ENCODE measurements at places on chromosomes 2 and 18. TPM values are rescaled to one million over a fixed set of nuclear protein-coding genes. Genes with fewer than 3 reads are reported as not detected.

RPRM gene
- 2.5 TPM for total RNA-seq

DNA sequence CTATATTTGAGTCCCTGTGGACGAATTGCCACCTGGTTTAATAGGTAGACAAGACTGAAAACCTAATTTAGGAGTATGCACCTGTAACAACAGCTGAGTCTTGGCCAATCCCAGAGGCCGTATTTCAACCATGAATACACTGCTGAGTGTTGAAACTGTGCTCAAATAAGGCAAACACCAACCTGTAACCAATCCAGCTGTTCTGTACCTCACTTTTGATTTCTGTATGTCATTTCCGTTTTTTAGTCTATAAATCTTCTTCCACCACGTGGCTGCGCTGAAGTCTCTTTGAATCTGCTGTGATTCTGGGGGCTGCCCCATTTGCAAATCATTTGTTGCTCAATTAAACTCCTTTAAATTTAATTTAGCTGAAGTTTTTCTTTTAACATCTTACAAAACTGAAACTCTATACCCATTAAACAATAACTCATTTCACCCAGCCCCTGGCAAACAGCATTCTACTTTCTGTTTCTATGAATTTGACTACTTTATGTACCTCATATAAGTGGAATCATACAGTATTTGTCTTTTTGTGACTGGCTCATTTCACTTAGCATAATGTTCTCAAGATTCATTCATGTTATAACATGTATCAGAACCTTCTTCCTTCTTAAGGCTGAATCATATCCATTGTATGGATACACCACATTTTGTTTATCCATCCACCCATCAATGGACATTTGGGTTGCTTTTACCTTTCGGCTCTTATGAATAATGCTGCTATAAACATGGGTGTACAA, 7.5 kb upstream of the YPEL5 start:
- DNase-seq: no peak

DNA sequence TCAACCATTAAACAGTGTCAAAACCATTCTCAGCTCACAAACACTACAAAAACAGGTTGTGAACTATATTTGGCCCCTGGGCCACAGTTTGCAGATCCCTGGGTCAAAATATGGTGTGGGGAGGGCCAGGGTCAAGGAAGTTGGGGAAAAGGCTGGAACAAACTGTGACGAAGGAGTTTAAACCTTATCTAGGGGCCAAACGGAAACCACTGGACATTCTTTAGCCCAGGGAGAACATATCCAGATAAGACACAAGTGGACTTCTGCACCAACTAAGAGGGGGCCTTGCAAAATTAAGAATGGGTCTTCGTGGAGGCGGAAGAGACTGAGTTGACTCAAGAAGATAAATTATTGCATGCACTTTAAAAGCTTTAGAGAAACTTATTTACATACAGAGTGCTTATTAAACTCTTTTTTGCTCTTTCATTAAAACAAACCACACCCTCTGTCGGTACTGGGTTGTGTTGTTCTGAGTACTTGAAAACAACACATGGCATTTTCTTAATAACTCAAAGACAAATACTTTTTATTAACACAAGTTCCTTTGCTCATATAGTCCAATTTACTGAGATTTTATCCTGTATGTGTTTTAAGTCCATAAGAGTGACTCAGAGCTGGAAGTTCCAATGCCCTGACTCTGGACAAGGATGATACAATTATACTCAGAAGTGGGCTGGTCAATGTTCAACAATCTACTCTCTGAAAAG, 5.3 kb upstream of the ASAP2 start:
- DNase-seq: no peak

GRCh38 chr2:235669983-235670962, 176.4 kb downstream of the AGAP1 start:
- peak; percentile 69 for DNase-seq

GRCh38 chr2:231395188-231396057, at the start of gene B3GNT7:
Gene B3GNT7, plus strand, starts transcription at chr2:231395710. Its CDS starts 94 bp downstream, at chr2:231395804.
- DNase-seq: peak; percentile 71

SLC11A1 gene
- total RNA-seq: 7.8 TPM

- DNase-seq: peak; percentile 79
Measured at GRCh38 chr2:25161055-25161781, 7.2 kb downstream of the POMC start.

DNA sequence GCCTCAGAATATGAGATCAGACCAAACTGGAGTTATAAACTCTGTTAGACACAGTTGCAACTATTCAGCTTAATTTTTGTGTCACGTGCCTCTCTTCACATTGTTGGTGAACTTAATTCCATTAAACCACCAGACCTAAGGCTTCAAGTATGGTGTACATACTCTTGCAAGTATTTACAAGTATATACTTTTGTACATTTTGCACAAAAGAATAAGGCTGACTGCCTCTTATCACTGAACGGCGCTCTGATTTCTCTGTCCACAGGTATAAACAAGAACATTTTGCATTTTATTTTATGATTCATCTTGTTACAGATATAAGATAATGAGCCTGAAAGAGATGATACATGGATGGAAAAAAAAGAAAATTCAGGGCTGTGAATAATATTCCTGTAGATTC, 269.7 kb upstream of the ACVR2A start:
- no peak for DNase-seq

DNA sequence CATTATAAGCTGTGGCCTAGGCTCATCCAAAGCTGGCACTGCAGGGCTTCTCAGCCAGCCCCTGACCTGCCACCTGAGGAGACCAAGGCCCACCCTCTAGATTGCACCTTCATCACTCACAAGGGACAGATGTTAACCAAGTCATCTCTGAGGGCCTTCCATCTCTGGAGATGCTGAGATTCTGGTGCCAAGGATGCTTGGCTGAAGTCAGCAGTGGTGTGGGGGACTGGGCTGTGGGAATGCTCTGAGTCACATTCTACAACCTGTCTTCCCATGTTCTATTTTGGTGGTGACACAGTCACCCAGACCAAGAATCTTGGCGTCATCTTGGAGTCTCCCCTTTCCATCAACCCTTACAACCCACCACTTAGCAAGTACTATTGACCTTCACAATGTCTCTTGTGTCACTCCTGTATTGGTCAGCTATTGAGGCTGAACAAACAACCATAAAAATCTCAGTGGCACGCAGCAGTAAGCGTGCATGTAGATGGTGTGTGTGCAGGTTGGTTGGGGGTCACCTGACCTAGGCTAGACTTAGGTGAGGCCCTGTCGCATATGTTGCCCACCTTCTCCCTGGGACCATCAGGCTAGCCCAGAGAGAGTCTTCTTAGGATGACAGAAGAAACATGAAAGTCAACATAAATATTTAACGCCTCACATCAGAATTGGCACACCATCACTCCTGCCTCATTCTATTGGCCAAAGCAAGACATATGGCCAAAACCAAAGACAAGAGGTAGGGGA, 135.0 kb downstream of the SMAD7 start:
- no peak for DNase-seq

RAB6C gene
- total RNA-seq: not detected

DNA sequence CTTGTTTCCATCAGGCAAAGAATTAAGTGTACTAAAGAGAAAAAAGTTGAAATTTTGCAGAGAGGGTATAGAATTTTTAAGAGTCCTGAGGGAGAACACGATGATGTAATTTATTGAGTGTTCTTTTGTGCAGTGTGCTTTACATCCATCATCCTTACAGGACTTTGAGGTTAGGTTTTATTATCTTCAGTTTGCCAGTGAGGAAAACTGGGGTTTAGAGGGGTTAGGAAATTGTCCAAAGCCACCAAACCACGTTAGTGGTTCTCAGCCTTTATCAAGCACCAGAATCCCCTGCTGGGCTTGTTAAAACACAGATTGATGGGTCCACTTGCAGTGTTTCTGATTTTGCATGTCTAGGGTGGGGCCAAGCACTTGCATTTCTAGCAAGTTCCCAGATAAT, 277.5 kb downstream of the KCNS3 start:
- no peak for DNase-seq

DNA sequence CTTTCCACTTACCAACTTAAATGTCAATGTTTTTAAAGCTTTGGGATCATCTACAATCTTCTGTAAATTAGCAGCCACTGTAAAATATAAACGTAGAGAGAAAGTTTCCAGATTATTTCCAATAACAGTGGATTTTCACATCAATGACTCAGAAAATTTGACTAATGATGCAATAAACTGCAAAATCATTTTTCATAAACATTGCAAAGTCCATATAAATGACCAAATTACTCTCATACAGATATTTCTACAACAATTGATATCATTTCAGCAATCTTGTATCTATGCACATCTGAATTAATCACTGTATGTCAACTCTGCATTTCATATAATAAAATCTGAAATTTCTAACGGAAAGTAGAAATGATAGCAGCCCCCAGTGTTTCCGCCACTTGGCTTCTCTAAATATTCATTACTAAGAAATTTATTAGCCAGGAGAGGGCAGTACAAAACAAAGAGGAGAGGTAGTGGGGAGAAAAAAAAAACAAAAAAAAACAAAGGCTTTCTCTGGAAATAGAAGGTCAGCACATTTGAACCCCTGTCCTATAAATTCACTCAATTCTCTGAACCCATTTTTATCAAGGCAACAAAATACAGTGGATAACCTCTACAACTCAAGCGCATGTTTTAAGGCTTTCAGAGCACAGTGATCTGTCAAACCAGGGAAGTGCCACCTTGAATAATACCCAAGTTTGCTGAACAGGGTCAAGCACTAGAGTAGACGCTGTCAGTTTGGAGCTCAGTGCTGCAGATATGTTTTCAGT, 282.6 kb downstream of the STK39 start:
- DNase-seq: no peak

- DNase-seq: peak; percentile 87
Measured at GRCh38 chr18:57051657-57052044, 95.2 kb upstream of the BOD1L2 start.

ARL5A gene
- total RNA-seq: 55.9 TPM

DNA sequence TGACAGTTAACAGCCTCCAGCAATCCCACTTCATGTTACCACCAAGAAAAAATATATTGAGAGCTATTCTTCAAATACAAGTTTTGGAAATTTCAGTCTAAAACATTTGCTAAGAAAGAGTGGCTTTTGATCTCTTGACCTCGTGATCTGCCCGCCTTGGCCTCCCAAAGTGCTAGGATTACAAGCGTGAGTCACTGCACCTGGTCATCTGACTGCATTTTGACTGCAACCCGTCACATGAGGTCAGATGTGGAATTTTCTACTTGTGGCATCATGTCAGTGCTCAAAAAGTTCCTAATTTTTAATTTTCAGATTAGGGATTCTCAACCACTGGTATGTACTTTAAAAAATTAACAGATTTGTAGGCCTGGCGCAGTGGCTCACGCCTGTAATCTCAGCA, 9.1 kb upstream of the CLK1 start:
- no peak for DNase-seq

DNA sequence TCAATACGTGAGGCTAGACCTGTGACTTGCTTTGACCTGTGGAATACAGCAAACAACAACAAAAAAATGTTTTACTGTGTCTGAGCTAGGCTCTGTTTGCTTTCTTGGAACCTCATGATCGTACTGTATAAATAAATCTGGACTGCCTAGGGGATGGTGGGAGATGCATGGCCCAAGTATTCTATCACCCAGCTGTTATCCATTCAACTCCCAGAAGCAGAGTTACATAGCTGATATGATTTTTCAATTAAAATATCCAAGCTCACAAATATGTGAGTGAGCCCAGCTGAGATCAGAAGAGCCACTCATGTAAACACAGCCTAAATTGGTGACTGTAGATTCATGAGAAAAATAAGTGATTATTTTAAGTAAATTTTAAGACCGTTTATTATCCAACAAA, 154.1 kb upstream of the THUMPD2 start:
- DNase-seq: no peak

- DNase-seq: peak; percentile 42
Measured at GRCh38 chr2:239159476-239159911, 241.3 kb downstream of the HDAC4 start.

HOXD12 gene
- total RNA-seq: not detected

DNA sequence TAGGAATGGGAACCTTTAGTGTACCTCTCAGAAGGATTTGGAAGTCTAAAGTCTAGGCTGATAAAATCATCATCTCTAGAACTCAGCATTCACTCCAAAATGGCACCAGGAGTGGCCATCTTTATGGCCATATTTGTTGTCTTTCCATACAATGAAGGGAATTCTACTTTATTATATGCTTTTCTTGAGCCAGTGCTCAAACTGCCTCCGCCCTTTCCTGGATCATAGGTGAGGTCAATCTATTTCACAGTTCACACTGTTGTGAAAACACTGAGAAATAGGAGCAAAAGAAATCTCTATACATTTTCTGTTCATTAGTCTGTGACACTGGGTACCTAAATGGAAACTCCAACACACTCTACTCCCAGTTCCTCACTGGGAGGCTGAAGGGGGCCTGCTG, 55.6 kb downstream of the SP110 start:
- DNase-seq: no peak

DNA sequence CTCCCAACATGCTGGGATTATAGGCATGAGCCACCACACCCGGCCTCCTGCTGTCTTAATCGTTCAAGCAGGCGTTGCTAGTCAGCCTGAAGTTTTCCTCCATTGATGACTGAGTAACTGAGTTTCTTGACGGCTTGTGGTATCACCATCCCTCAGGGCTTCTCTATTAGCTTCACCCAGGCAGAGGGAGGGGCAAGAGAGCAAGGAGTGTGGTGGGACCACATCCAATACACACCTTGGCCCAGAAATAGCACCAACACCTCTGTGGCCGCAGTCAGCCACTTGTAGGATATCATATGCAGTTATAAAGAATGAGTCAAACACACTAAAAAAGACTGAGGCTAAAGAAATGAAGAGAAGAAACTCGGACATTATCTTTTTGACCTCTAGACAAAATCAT, 1009.4 kb upstream of the CELF4 start:
- DNase-seq: no peak

GRCh38 chr2:181183878-181184542, 203.6 kb downstream of the UBE2E3 start:
- no peak for DNase-seq

THADA gene
- 26.7 TPM for total RNA-seq

KCNF1 gene
- total RNA-seq: 0.99 TPM

ABCG8 gene
- total RNA-seq: 0.06 TPM

GRCh38 chr2:74439803-74440377, 1.8 kb downstream of the RTKN start:
- DNase-seq: peak; percentile 58

DNA sequence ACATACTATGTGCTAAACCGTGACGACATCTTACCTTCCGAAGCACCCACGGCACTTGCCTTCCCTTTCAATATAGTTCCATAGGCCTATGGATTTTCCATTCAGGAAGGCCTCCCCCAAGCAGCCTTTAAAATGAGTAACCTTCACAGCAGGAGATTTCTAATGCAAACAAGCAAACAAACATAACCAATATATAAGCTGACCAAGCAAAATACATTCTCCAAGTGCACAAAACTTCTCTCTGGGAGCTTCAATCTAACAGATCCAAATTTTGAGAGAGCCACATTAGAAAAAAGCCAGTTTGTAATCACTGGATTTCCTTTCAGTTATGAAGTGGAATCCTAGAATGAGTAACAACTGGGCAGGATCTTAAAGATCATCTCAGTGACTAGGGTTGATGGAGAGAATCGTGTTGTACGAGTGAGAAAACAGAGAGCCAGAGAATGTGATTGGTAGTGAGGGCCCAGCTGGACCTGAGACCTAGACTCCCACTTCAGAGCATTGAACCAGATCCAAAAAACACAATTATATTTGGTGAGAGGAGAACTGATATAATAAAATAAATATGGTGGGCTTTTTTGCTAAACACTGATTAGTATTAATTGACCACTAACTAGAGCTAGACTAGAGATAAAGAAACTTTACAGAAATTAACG, 145.6 kb downstream of the LAMA1 start:
- no peak for DNase-seq

GRCh38 chr2:11118761-11119160, 36.5 kb upstream of the SLC66A3 start:
- DNase-seq: no peak

- DNase-seq: no peak
Measured at GRCh38 chr2:233402346-233402745, 48.1 kb downstream of the DGKD start.

All from mucosa of descending colon (tissue), 3 donors.